ENCODE measurements at places on chromosomes 13 and 19.

DNA sequence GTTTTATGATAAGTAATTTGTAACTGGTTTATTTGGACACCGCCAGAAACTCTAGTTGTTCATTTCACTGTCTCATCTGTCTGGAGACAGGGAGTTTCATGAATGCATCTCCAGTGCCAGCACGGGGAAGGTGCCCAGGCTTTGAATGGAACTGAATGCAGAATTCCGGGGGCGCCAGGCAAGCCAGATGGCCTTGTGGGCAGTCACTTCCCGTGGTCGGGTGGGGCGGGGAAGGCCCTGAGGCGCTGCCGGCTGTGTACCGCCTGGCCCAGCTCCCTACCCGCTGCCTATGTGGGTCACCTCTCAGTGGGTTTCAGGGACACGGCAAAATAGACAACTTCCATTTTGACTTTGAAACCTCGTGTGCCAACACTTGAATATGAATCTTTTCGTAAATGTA is 28.8 kb upstream of the MCF2L start:
- peaks cover 26% of the 10 kb centered on the region for H3K27me3 ChIP-seq
- H3K36me3 ChIP-seq = no peaks in the 10 kb centered on the region
- H3K4me1 ChIP-seq = peaks cover 6% of the 10 kb centered on the region
- no peak for DNase-seq
- no peak overlapping the region for H3K4me3 ChIP-seq
- H3K27ac ChIP-seq = no peak overlapping the region

- no peak overlapping the region for H3K27ac ChIP-seq
- H3K36me3 ChIP-seq = no peaks in the 10 kb centered on the region
- H3K4me3 ChIP-seq = no peak overlapping the region
- peaks cover 10% of the 10 kb centered on the region for H3K4me1 ChIP-seq
- no peaks in the 10 kb centered on the region for H3K27me3 ChIP-seq
Measured at GRCh38 chr13:109821103-109821502, 34.7 kb upstream of the IRS2 start.

- H3K36me3 ChIP-seq = peaks cover 40% of the 10 kb centered on the region
- peaks cover 22% of the 10 kb centered on the region for H3K4me1 ChIP-seq
- H3K27me3 ChIP-seq = no peaks in the 10 kb centered on the region
Measured at GRCh38 chr19:4456476-4456842, 1.1 kb downstream of the UBXN6 start.

GRCh38 chr13:27250833-27251165 is 559 bp upstream of the RPL21 start:
- peaks cover 54% of the 10 kb centered on the region for H3K36me3 ChIP-seq
- H3K27me3 ChIP-seq = no peaks in the 10 kb centered on the region
- H3K4me3 ChIP-seq = peak overlapping the region; percentile 93
- DNase-seq = no peak
- peak overlapping the region; percentile 99 for H3K27ac ChIP-seq
- peaks cover 14% of the 10 kb centered on the region for H3K4me1 ChIP-seq

DNA sequence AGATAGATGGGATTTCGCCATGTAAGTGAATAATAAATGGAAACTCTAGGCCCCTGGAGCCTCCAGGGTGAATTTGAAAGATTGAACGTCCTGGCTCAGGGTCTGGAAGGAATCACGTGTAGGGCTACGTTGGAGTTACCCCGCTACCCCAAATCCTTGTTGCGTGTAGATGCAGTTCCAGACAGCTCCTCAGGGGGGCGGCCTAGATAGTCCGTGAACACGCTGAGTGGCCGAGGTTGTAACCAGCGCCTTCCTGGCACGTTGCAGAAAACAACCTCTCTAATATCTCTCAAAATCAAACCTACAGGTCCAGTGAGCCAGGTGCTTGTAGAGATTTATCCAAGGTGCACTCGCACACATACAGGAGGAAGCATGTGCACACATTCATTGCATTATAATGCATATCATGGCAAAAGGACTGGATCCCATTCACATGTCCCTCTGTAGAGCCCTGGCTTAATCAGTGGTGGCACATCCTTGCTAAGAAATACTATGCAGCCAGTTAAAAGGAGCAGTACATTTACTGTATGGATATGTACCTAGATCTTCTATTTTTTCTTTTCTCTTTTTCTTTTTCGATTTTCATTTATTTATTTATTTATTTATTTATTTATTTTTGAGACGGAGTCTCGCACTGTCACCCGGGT is 2.5 kb upstream of the KEAP1 start:
- H3K27ac ChIP-seq = no peak overlapping the region
- no peaks in the 10 kb centered on the region for H3K27me3 ChIP-seq
- H3K4me3 ChIP-seq = no peak overlapping the region
- H3K4me1 ChIP-seq = no peaks in the 10 kb centered on the region

- DNase-seq = peak; percentile 3
- H3K36me3 ChIP-seq = no peaks in the 10 kb centered on the region
- H3K27me3 ChIP-seq = no peaks in the 10 kb centered on the region
- H3K27ac ChIP-seq = no peak overlapping the region
- H3K4me1 ChIP-seq = no peaks in the 10 kb centered on the region
Measured at GRCh38 chr19:56748378-56748777, 76.8 kb upstream of the ZNF835 start.

- H3K36me3 ChIP-seq = no peaks in the 10 kb centered on the region
- peaks cover 18% of the 10 kb centered on the region for H3K4me1 ChIP-seq
- no peak overlapping the region for H3K27ac ChIP-seq
- H3K4me3 ChIP-seq = peak overlapping the region; percentile 24
- H3K27me3 ChIP-seq = no peaks in the 10 kb centered on the region
Measured at GRCh38 chr13:26983543-26984320, 187.9 kb downstream of the USP12 start.

DNA sequence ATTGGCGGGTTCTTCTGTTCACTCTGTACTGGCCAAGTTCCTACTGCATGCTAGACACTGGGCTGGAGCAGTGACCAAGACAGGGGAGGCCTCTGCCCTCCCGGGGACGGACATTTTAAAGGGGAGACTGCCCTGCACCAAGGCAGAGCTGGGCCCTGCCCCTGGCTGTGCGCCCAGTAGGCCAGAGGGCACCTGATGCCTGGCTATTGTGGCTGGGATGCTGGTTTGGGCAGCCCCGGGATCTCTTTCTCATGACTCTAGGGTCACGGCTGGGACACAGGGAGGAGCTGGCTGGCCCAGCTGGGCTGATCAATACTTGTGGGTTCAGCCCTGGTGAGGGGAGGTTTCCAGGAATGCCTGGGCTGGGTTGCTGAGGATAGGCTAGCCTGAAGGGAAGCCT is 17.7 kb downstream of the LIPE start:
- H3K27me3 ChIP-seq = no peaks in the 10 kb centered on the region
- peaks cover 15% of the 10 kb centered on the region for H3K4me1 ChIP-seq
- H3K4me3 ChIP-seq = no peak overlapping the region
